ENCODE measurements at places on chromosomes 4 and X.

GRCh38 chr4:74031576-74031975, 6.9 kb downstream of the CXCL3 start:
- DNase-seq, result no peak

- no peak for DNase-seq
Measured at GRCh38 chrX:55754861-55755294, 37.3 kb downstream of the RRAGB start.

DNA sequence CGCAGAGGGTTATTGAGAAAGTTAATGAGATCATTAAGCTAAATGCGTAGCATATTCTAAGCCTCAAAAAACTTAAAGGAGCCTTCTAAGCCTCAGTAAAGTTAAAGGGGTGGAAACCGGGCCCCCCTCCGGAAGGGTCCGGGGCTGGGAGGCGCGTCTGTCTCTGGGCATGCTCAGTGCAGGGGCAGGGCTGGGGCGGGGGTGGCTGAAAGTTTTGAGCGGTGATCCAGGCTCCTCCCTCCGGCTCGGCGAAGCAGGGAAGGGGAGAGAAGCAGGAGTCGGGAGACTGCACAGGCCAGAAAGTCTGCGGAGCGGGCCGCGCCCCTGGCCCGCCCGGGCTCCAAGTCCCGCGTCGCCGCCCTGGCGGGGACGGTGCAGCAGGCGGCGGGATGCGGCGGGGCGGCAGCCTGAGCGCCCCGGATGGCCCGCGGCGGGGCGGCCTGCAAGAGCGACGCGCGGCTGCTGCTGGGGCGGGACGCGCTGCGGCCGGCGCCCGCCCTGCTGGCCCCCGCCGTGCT, at the start of gene EVC:
TSS of gene EVC (plus strand) at position 241 of the 518 bp plus-strand sequence. CDS start at position 421, 180 bp downstream.
- peak; percentile 31 for DNase-seq

DNA sequence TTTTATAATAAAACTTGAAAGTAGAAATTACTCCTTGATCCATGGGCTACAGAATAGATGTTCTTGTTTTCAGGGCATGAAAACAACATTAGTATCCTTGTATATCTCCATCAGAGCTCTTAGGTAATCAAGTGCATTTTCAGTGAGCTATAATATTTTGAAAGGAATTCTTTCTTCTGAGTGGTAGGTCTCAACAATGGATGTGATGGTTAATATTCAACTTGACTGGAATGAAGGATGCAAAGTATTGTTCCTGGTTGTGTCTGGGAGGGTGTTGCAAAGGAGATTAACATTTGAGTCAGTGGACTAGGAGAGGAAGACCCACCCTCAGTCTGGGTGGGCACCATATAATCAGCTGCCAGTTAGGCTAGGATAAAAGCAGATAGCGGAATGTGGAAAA, 100.1 kb downstream of the LCORL start:
- DNase-seq, result no peak

- DNase-seq, result no peak
Measured at GRCh38 chrX:133380711-133381619, 34.3 kb downstream of the GPC4 start.
